H7 (cell line): ENCODE measurements at places on chromosomes 4 and X. TPM values are rescaled to one million over a fixed set of nuclear protein-coding genes. Genes with fewer than 3 reads are reported as not detected.

DNA sequence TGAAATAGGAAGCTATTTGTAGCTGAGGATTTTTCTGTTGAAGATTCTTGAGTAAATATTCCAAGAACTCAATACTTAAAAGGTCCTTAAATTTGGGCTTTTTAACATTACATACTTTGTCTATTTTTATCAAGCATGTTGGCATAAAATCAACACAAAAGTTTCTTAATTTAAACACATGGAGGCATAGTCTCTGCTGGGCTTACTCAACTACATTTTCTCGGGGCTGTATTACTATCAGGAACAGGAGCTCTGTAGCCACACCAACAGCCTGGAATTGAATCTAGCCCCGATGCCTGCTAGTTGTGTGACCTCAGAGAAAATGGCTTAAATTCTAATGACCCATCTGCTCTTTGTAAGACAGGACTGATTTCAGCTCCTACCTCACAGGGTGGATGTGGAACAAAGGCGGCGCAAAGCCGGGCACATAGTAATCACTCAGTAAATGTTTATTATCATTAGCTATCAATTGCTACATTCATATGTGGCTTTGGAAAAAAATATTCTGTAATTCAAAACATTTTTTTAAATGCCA, 207.0 kb downstream of the NSUN7 start:
- DNase-seq = no peak

- no peak for DNase-seq
These were observed 35.9 kb downstream of the AFF1 start for GRCh38 chr4:86970447-86971354.

Gene SASH3
- total RNA-seq = not detected in 2 replicates

Gene PCGF3
- total RNA-seq = 53.6 and 57.9 TPM in 2 replicates

GRCh38 chr4:55615008-55615407, 21.1 kb downstream of the NMU start:
- DNase-seq = no peak

DNA sequence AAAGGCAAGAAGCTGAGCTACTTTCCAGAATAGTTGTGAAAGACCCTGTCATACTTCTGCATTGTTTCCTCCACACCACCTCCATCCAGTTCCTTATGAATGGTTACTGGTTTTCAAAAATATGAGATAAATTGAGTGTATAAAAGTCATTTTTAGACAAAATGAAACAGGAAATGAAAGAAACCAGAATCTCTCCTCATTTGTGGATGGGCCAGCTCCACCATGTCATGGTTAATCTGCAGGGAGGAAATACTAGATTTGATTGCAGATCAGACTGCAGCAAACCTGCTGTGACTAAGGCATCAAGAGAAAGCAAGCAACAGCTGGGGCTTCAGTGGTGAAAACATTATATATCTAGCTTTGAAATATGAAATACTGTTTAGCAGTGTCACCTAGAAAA, 23.8 kb downstream of the F9 start:
- DNase-seq = no peak

DNA sequence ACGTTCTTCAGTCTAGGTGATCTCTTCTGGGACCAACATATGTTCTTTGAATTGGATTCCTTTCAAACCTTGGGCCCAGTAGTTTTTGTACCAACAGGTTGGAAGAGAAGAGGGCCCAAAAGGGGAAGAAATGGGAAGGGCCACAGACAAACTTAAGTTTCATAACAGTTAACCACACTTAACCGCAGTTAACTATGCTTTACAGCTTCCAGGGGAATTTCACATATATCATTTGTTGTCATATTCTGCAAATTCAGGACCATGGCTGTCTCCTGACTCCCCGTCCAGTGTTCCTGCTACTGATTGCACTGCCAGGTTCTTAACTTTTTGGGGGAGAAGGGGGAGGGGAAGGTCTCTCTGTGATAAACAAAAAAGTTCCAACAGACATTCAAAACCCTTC, 34.6 kb downstream of the RTL5 start:
- DNase-seq = no peak

Gene TEX11
- total RNA-seq = 0.03 and 0.37 TPM in 2 replicates

- DNase-seq = no peak
These were observed 101.9 kb upstream of the BCOR start for GRCh38 chrX:40199704-40200103.

DNA sequence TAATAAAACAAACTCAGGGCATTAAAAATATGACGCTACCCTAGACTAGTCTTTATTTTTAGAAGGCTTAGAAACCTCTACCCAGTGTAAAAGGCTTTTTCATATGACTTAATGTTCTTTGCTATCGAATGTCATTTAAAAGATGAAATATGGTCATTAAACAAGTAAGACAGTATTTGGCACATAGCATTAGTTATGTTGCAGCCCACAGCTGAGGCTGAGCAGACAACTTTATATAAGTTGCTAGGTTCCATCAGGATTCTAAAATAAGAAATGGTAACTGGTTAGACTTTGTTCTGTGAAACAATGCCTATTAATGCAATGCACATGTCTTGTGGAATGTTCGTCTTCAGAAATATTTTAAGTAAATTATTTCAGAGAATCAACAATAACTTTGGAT, 10.4 kb upstream of the PRSS12 start:
- DNase-seq = no peak

DNA sequence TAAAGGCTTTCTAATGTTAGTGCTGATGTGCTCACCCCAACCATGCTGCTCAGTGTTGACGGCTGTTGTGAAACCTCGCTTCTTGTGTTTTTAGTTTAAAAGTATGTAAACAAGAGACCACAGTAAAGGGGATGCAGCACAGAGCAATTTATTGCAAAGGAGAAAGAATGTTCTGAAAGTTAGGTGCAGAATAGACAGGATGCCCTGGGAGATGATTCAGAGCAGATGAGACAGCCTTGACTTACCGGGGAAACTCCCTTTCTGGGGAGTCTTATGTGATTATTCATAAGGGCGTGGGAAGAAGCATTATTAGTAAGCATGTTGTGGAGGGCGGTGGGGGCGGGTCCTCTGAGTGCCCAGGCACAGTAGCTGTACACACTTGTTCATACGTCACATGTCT, 47.7 kb downstream of the EVC start:
- DNase-seq = no peak

GRCh38 chr4:141120036-141120593, 13.2 kb downstream of the RNF150 start:
- DNase-seq = no peak

DNA sequence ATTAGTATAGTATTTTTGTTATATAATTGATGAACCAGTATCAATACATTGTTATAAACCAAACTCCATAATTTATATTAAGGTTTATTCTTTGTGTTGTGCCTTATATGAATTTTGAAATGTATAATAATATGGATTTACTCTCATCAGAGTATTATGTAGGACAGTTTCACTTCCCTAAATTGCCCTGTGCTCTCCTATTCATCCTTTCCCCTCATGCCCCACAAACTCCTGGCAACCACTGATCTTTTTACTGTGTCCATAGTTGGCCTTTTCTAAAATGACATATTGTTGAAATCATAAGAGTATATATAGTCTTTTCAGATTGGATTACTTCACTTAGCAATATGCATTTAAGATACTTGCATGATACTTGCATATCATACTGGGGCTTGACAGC, 958.1 kb upstream of the GRID2 start:
- no peak for DNase-seq

Gene AFP
- 4.2 and 5.4 TPM in 2 replicates for total RNA-seq

Gene OTUD4
- total RNA-seq = 16.4 and 23.6 TPM in 2 replicates
